PC-3 (cell line): ENCODE measurements at places on chromosomes 13 and 19.
A peak's percentile ranks its signal among the peaks of the same experiment; 100 is the strongest.

GRCh38 chr13:50893211-50893852 is 16.3 kb upstream of the RNASEH2B start:
- no peak for DNase-seq

GRCh38 chr19:30497034-30497433 is 124.8 kb downstream of the ZNF536 start:
- DNase-seq = peak; percentile 11

DNA sequence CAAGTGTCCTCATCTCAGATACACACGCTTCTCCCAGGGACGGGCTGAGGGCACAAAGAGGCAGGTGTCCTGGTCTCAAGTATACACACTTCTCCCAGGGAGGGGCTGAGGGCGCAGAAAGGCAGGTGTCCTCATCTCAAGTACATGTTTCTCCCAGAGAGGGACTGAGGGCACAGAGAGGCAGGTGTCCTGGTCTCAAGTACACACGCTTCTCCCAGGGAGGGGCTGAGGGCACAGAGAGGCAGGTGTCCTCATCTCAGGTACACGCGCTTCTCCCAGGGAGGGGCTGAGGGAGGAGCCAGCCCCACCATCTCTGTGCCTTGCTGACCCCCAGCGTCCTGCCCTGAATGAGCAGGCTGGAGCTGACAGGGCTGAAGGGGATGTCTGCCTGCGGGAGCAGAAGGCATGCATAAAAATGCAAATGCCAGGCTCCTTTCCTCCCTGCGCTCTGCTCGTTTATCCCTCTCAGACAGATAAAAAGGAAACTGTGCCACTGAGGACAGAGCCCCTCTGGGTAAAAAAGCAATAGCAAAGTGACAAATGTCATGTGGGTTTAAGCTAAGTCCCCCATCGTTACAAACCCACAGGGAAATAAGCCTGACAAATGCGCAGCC is 96.1 kb upstream of the UQCRFS1 start:
- no peak for DNase-seq

GRCh38 chr13:41654796-41655195 is 197.4 kb downstream of the RGCC start:
- DNase-seq = no peak

GRCh38 chr13:27354379-27354778 is 70.0 kb upstream of the GTF3A start:
- no peak for DNase-seq

GRCh38 chr13:23231241-23231640 is 50.5 kb downstream of the SGCG start:
- no peak for DNase-seq
